Osteoblast (primary cell): ENCODE measurements at places on chromosomes 1 and 21. TPM values are rescaled to one million over a fixed set of nuclear protein-coding genes. Genes with fewer than 3 reads are reported as not detected.
A peak's percentile ranks its signal among the peaks of the same experiment; 100 is the strongest.

GRCh38 chr1:84426376-84426775 lies 28.1 kb downstream of the DNASE2B start:
- no peaks in the 10 kb centered on the region for H3K36me3 ChIP-seq
- no peaks in the 10 kb centered on the region for H3K4me1 ChIP-seq
- H3K27ac ChIP-seq, result no peak overlapping the region
- no peaks in the 10 kb centered on the region for H3K27me3 ChIP-seq
- no peak overlapping the region for H3K4me3 ChIP-seq

- H3K27me3 ChIP-seq, result no peaks in the 10 kb centered on the region
- H3K4me3 ChIP-seq, result no peak overlapping the region
- no peaks in the 10 kb centered on the region for H3K4me1 ChIP-seq
- no peak for DNase-seq
Measured at GRCh38 chr1:92291372-92291999, 7.3 kb downstream of the GLMN start.

DNA sequence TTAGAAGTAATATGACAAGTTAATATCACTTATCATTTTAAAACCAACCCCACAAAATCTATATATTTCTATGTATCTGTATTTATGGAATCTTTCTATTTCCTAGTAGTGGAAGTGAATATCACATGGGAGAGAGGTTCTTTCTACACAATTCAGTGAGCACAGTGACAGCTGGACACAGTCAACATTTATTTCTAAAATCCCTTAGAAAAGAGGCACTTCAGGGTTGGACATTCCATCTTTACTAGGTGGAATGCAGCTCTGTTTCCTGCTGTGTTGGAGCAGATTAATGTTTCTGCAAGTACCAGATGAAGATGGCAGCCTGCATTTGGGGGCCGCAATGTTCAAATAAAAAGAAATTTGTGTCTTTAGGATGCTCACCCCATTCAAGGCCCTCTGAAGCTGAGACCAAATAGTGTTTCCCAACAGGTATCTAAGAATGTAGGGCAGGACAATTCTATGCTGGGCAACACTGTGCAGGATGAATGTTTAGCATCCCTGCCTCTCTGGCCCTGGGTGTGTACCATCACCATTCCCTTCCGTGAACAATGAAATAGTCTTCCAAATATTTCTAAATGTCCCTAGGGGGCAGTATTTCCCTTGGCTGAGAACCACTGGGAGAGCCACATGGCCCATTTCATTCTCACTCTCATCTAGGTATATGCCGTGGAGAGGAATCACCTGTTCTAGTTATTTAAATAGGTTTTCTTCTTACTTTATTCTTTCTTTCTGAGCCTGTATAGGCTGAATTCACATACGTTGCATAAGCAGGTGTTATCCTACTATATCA lies 394.8 kb downstream of the PRDM2 start:
- H3K4me3 ChIP-seq, result no peak overlapping the region
- H3K4me1 ChIP-seq, result no peaks in the 10 kb centered on the region
- H3K27ac ChIP-seq, result no peak overlapping the region
- H3K36me3 ChIP-seq, result no peaks in the 10 kb centered on the region
- no peaks in the 10 kb centered on the region for H3K27me3 ChIP-seq
- DNase-seq, result peak; percentile 37

GRCh38 chr1:229887043-229887822 lies 179.8 kb upstream of the GALNT2 start:
- H3K27ac ChIP-seq, result no peak overlapping the region
- H3K4me3 ChIP-seq, result no peak overlapping the region
- no peaks in the 10 kb centered on the region for H3K27me3 ChIP-seq
- H3K4me1 ChIP-seq, result no peaks in the 10 kb centered on the region
- DNase-seq, result no peak

DNA sequence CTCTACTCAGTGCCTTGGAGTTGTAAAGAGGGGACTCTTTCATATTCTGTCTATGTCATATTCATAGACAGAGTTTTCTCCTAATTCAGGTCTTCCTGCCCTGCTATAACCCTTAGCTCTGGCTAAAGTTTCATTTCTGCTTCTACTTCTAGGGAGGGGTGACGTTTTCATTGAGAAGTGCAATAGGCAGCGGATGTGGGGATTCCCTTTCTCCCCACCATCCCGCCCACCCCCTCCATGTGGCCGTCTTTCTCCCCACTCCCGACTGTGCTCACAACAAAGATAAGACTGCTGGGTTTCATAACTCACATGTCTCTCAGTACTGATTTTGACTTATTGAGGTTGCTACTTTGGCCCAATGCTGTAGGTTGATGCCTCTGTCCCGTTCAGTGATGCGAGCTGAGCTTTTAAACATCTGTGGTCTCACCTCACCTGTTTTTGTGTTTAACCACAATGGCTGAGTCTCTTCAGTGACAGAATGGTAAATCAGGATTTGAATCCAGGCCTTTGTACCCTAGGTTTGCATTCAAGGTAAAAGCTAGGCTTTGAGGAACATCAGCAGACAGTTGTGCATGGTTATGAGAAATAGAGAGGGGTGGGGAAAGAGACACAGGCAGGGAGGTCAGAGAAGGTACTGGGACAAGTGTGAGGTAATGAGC lies 7.8 kb upstream of the KIF14 start:
- no peaks in the 10 kb centered on the region for H3K4me1 ChIP-seq
- no peaks in the 10 kb centered on the region for H3K27me3 ChIP-seq
- no peak overlapping the region for H3K4me3 ChIP-seq

GRCh38 chr21:18468790-18469189 lies 65.2 kb upstream of the TMPRSS15 start:
- no peak overlapping the region for H3K4me3 ChIP-seq
- no peaks in the 10 kb centered on the region for H3K4me1 ChIP-seq
- no peaks in the 10 kb centered on the region for H3K36me3 ChIP-seq
- no peaks in the 10 kb centered on the region for H3K27me3 ChIP-seq

DNA sequence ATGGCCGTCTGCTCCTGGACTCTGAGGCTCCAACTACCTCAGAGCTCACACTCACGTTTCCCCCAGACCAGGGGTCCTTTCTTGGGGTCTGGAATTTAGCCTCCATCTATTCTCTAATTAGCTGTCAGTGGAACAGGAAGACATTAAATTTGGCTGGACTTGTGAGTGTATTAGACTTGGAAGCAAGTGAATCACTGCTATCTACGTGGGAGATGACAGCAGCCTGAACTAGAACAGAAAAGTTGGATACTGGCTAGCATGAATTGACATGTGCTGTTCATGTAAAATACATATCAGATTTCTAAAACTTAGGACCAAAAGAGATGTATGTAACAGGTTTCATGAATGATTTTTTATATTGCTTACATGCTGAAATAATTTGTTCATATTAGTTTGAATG lies 28.0 kb downstream of the TAF5L start:
- peaks cover 22% of the 10 kb centered on the region for H3K4me1 ChIP-seq
- H3K36me3 ChIP-seq, result peaks cover 50% of the 10 kb centered on the region
- DNase-seq, result no peak
- no peaks in the 10 kb centered on the region for H3K27me3 ChIP-seq

GRCh38 chr1:23889074-23889473 lies 21.0 kb upstream of the FUCA1 start:
- DNase-seq, result no peak
- no peak overlapping the region for H3K27ac ChIP-seq
- H3K36me3 ChIP-seq, result no peaks in the 10 kb centered on the region
- H3K4me1 ChIP-seq, result no peaks in the 10 kb centered on the region
- H3K4me3 ChIP-seq, result no peak overlapping the region

RIMKLA gene
- total RNA-seq, result not detected in 2 replicates

S100A9 gene
- total RNA-seq, result 0.36 and 0.59 TPM in 2 replicates

CAMK1G gene
- under 0.01 and 0.72 TPM in 2 replicates for total RNA-seq

ADCY10 gene
- 0.29 and 0.36 TPM in 2 replicates for total RNA-seq

CDC7 gene
- total RNA-seq, result 2.9 and 3.3 TPM in 2 replicates

TSPAN1 gene
- 0.59 and 1.1 TPM in 2 replicates for total RNA-seq
